ENCODE measurements at places on chromosomes 16 and 17.

DNA sequence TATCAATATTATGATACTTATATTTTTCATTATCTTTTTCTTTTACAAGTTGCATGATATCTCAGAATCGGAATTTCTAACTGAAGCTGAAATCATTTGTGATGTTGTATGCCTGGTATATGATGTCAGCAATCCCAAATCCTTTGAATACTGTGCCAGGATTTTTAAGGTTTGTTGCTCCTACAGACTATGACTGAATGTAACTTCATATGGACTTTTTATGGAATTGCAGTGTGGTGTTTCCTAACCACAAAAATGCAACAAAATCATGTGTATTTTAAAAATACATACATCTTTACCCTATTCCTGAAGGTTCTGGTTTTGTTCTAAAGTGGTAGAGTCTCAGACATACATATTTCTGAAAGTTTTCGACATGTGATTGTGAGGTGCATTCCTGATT, 58.8 kb upstream of the RHBDL3 start:
- no peak for DNase-seq

DNA sequence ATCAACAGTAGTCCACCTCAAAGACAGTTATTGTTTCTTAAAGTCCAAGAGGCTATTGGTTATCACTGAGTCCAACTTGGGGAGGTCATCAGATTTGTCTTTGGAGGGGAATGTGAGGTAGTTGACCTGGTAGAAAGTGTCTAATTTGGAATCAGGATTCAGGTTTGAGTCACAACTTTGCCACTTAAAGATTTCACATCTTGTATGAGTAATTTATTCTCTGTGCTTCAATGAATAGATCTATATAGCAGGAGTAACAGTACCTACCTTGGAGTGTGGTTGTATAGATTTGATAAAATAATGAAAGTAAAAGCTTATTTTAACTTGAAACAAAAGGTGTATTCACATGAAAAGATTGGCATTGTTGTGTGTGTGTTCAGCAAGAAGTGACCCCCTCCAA, 119.3 kb upstream of the TBX2 start:
- no peak for DNase-seq

GRCh38 chr16:14011846-14012245, 59.3 kb upstream of the MRTFB start:
- DNase-seq, result no peak

DNA sequence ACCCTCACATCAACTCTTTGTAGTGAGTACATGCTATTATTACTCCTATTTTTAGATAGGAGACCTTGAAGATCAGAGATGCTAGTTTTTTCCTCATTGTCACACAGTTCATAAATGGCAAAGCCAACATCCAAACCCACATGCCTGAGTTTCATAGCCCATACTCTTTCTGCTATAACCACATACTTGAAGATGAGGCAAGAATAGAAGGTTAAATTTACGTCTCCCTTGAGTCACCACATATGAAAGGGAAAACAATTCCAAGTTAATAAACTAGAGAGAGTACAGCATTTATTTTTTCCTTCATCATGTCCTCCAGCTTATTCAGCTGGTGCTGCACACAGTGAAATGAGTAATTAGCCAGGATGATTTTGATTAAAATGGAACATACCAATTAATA, 23.7 kb downstream of the NUDT7 start:
- no peak for DNase-seq

- DNase-seq, result peak; percentile 16
Measured at GRCh38 chr17:38922538-38923297, 2.7 kb upstream of the LASP1NB start.

- no peak for DNase-seq
Measured at GRCh38 chr17:48441231-48441711, 11.3 kb upstream of the SKAP1 start.

DNA sequence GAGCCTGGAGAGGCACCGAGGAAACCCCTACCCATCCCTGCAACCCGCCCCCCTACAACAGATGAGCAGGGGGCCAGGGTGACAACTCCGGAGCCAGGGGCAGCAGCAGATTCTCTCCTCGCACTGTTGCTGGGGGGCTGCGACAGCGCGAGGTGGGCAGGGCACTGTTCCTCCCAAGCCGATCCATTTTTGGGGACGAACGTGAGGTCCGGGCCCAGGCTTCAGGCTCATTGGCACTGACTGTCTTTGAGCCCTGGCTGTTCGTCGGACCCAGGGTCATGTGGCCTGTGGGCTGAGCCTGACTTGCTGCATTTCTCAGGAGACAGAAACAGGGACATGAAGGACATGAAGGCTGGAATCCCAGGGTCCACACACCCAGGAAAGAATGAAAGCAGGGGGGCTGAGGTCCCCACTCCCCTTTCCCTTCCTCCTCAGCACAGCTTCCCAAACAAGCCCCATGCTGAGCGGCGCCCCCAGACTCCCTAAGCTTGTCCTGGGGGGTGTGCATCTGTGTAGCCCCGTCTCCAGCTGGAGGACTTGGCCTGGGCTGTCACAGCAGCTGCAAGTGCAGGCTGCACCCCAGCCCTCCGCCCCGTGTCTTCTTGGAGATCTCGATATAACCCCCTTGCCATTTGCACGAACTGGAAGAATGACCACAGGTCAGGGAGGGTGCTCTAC, 18.7 kb downstream of the CEP295NL start:
- DNase-seq, result no peak

GRCh38 chr17:10907370-10907769, 69.5 kb upstream of the PIRT start:
- no peak for DNase-seq

DNA sequence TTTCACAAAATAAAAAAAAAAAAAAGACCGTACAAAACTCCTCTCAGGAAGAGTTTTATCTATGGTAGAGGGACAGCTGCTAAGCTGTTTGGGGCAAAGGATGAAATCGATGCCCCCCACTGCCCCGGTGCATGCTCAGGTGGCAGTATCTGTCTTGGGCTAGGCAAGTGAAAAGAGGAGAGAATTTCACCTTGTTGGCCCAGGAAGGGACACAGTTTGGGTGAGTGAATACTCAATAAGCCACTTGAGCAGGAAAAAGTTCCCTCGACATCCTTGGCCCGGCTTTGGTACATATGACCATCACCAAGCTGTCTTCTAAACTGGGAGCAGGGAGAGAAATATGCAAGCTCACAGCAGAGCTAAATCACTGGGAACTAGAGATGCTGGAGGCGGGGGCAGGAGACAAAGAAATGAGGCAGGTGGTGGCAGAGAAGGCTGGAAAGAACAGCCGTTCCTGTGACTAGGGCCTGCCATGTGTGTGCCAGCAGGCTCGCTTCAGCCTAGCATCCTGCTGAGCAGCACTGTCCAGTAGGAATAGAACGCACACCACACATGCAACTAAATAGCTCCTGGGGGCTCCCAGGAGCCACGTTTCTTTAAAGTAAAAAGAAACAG, 8.2 kb upstream of the EIF1 start:
- DNase-seq, result no peak

- DNase-seq, result no peak
Measured at GRCh38 chr17:77118251-77118928, 22.4 kb upstream of the SEC14L1 start.

GRCh38 chr16:83803811-83804210, 4.0 kb upstream of the HSBP1 start:
- no peak for DNase-seq

GRCh38 chr16:74896389-74897370, 88.2 kb downstream of the WDR59 start:
- DNase-seq, result peak; percentile 58

DNA sequence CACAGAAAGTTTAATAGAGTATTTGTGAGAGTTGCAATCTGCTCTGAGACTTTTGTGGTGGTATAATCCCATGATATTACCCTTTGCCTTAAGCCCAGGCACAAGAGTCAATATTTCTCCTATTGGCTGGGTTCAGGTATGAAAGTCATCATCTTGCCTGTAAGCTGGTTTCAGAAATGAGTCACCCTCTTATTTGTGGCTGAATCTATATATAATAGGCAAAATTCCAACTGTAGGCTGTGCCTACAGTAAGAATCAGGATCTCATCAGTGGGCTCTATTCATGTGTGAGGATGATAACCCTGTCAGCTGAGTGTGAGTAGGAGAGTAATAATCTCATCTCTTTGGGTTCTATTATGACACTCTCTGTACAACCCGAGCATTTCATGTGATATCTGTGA, 2103.1 kb downstream of the TP53TG3F start:
- DNase-seq, result no peak

- no peak for DNase-seq
Measured at GRCh38 chr16:79310710-79311109, 289.8 kb downstream of the MAF start.

DNA sequence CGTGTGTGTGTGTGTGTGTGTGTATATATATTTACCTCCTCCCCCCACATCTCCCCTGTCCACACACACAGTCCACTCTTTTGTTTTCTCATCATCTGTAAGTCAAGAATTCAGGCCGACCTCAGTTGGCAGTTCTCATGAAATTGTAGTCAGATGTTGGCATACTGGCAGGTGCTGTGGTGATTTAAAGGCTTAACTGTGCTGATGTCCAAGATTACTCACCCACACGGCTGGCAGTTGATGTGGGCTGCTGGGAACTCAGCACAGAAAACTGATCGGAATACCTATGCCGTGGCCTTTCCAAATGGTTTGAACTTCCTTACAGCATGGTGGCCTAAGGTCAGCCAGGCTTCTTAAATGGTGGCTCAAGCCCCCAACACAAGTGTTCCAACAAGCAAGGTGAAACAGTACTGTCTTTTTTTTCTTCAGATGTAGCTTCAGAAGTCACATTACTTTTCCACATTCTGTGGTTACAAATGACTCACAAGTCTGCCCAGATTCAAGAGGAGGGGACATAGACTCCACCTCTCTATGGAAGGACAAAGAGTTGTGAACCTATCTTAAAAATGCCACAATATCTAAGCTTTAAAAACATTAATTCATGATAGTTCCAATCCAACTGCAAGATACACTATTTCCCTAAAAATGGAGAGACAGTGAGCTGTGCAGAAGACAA, 198.5 kb upstream of the HS3ST4 start:
- no peak for DNase-seq

DNA sequence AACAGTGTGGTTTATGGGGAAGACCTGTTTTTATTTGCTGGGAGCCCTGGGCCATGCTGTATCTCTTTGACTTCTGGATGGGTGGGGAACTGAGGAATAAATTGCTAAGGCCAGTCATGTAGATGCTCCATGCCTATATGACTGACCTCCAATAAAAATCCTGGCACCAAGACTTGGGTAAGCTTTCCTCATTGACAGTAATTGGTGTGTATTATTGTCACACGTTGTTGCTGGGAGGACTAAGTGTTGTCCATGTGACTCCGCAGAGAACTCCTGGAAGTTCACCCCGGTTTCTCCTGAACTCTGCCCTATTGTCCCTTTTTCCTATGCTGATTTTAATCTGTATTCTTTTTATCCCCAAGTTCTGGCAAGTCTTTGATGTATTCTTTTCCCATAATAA, 33.4 kb upstream of the USP22 start:
- no peak for DNase-seq

DNA sequence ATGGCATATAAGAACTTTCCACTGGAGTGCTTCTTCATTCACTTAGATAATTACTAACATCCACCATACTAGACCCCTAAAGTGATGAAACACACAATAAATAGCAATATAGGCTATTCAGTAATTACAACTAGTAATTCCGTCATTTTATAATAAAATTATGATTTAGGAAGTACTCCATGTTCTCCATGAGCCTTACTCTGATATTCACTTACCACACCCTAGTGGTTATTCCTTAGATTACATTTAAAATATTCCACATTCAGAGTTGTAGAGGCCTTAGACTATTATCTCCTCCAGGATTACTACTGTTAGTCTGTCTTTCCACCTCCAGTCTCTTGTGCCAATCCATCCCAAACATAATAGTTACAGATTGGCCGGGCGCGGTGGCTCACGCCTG, 62.4 kb downstream of the STH start:
- DNase-seq, result peak; percentile 16

DNA sequence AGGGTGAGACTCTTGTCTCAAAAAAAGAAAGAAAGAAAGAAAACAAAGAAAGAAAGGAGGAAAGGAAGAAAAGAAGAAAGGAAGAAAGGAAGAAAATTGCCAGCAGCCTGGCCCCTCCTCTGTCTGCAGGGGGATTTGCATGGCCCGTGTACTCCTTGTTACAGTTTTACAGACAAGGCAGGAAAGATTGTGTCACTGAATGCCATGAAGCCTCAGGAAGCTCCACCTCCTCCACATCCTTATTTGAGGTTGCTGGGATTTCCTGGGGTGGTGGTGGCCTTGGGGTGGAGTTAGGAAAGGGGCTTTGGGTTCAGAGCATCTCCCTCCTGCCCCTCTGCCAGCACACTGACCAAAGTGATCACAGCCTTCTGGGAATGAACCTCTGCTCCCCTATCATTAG, 23.6 kb downstream of the CFAP20 start:
- DNase-seq, result no peak

DNA sequence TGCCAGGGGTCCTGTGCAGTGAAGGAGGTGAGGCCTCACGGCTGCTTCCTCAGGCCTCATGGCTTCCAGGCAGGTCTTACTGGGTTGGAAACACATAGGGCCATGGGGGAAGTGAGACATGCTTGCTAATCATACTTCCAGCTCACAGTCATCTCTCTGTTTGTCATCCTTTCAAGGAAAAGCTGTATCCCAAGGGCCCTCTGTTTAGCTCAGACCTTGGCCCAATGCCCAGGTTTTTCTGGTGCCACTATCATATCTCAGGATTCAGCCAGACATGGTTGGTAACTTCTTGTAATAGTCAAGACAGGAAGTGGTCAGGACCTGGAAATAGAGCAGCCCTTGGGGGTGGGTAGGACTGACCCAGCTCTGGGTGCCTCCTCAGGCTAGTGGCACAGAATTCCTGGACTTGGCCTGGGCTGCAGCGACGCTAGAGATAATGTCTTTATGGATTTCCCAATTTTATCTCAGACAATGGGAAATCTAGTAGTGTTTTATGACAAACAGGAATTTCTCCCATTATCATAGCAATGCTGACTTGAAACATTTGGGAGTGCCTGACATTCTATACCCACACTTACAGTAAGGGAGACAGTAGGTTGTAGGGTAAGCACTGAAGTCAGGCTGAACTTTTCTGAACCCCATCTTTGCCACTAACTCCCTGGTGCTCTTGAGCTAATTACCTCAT, 13.5 kb upstream of the ITGB3 start:
- DNase-seq, result peak; percentile 22

GRCh38 chr17:8359769-8360168, 16.7 kb downstream of the KRABD2 start:
- no peak for DNase-seq

- DNase-seq, result no peak
Measured at GRCh38 chr17:17127730-17128291, 78.3 kb downstream of the PLD6 start.

- no peak for DNase-seq
Measured at GRCh38 chr17:41967921-41968578, 1.5 kb downstream of the CNP start.

GRCh38 chr16:47873434-47873833, 282.4 kb downstream of the ABCC12 start:
- DNase-seq, result no peak

DNA sequence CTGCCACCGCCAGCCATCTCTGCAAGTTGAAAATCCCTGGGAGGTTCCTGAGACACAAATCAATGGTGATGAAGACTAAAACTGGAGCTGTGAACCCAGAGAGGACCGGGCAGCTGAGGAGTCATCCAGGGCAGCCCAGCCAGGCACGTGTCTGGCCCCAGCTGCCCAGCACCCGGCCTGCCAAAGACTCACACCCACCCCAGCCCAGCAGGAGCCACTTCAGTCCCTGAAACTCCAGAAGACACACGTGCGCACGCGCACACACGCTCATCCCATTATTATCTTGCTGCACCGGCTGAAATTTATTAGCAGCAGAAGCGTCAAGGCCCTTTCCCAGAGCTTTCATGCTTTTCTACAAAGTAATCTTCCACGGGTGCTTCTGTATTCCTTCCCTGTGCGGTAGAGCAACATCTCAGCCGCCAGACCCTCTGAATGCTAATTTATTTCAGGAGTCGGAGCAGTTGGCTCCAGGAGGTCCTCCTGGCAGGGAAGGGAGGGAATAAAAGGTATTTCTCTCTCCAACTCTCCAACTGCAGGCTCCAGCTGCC, 59.8 kb upstream of the RBFOX3 start:
- no peak for DNase-seq
